ENCODE measurements at places on chromosomes 2 and 18. TPM values are rescaled to one million over a fixed set of nuclear protein-coding genes. Genes with fewer than 3 reads are reported as not detected.

The TFCP2L1 gene
- 0.02 TPM for total RNA-seq

The CRYGD gene
- total RNA-seq = not detected

The CNGA3 gene
- not detected for total RNA-seq

The SNED1 gene
- total RNA-seq = 42.0 TPM

The SERPINB3 gene
- total RNA-seq = not detected

The NIF3L1 gene
- 10.6 TPM for total RNA-seq

The UGT1A10 gene
- not detected for total RNA-seq

The NT5DC4 gene
- total RNA-seq = not detected

The VAMP8 gene
- total RNA-seq = 82.3 TPM

The CFAP65 gene
- not detected for total RNA-seq

The PARD3B gene
- total RNA-seq = 1.5 TPM

The INHBB gene
- not detected for total RNA-seq

All from T-helper 17 cell (primary cell).